ENCODE measurements at places on chromosomes 11 and 22. TPM values are rescaled to one million over a fixed set of nuclear protein-coding genes. Genes with fewer than 3 reads are reported as not detected.

DNA sequence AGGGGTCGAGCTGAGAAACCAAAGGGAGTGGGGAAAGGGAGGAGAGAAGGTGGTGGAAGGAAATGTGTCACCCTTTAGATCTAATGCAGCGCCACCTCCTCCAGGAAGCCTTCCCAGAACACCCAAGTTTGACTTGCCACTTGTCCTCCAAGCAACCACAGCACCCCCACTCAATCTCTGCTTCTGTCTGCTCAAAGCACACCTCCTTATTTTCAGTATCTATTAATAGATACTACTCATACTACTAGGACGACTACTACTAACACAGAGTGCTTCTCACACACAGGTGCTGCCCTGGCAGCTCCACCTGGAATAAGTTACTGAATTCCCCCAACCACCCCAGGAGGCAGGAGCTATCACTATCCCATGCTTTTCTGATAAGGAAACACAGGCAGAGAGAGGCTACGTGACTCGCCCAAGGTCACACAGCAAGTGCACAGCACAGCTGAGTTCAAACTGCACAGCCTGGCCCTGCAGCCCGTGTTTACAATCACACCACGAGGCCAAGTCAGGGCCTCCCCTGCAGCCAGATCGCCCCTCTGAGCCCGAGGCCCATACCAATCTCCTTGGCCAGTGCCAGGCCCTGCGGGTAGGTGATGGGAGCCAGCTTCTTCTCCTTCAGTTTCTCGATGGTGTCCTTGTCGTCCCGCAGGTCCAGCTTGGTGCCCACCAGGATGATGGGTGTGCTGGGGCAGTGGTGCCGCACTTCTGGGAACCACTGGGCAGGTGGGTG is 13.2 kb downstream of the RAC2 start:
- peaks cover 21% of the 10 kb centered on the region for H3K4me1 ChIP-seq
- no peak for DNase-seq
- no peak overlapping the region for H3K4me3 ChIP-seq
- H3K27ac ChIP-seq, result no peak overlapping the region

MS4A14 gene
- 1.7 TPM for total RNA-seq

ANO5 gene
- 1.2 TPM for total RNA-seq

MOGAT2 gene
- total RNA-seq, result not detected

GRCh38 chr11:76231121-76231738 is 24.9 kb upstream of the WNT11 start:
- no peak for DNase-seq
- peaks cover 9% of the 10 kb centered on the region for H3K4me1 ChIP-seq
- H3K27me3 ChIP-seq, result no peaks in the 10 kb centered on the region
- H3K36me3 ChIP-seq, result no peaks in the 10 kb centered on the region
- H3K27ac ChIP-seq, result no peak overlapping the region

DNA sequence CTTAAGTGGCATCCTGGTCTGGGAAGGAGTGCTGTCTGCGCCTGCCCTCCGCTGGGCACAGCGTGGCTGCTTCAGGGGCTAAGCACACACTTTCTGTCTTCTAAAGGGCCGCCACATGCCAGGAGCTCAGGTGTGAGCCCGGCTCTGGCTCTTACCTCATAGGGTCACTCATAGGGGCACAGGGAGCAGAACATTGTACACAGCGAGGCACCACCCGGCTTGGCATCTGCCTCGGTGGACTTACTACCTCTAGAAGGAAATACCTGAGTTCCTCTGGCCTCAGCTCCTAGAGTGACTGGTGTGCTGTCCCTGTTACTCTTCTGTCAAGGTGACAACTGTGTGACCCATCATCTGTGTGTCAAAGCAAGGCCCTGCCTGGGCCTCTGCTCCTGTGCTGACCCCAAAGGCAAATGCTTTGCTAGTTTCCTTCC is 13.4 kb downstream of the NEAT1 start:
- no peak overlapping the region for H3K4me3 ChIP-seq
- no peaks in the 10 kb centered on the region for H3K36me3 ChIP-seq
- DNase-seq, result no peak
- H3K27me3 ChIP-seq, result no peaks in the 10 kb centered on the region
